ENCODE measurements at places on chromosomes 6 and 20. TPM values are rescaled to one million over a fixed set of nuclear protein-coding genes. Genes with fewer than 3 reads are reported as not detected.

The PPP1R16B gene
- 8.2 TPM for polyA plus RNA-seq

GRCh38 chr6:158560836-158561320 is 987 bp downstream of the TMEM181 start:
- DNase-seq = no peak

- no peak for DNase-seq
These were observed 39.8 kb upstream of the MYL9 start for GRCh38 chr20:36501367-36502006.

DNA sequence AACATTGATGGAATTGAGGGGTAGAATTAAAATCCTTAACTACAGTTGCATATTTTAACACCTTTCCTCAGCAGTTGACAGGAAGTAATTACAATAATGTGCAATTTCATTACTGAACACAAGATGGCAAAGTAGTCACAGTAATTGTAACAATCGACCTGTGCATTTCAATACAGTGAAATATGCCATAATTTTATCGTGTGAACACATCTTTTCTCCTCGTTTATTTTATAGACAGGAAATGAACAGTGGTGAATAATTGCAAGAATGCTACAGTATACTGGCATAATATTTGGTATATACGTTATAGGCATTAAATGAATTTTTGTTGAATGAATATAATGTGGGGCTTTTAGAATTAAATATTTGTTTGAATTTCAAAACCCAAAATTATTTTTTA is 25.0 kb downstream of the CYB5R4 start:
- DNase-seq = no peak

The LPA gene
- polyA plus RNA-seq = 0.28 TPM
